Myocyte (in vitro differentiated cells): ENCODE measurements at places on chromosomes 3 and 15.

DNA sequence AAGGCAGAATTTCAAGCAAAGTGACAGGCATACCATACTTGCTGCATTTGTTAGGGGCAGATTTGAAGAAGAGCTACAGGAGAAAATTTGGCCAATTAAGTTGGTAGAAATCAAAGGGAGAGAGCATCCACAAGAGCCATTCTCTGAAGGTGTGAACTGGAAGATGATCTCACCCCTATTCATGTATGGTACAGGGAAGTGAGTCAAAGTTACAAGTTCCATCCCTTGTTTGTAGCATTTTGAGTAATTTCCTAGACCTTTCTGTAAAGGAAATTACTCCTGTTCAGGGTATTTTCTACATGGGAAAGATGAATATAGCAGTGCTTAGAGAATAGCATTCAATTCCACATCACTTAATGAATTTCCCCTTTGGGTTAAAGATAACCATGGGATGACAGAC is 28.4 kb downstream of the TTC14 start:
- DNase-seq: no peak

- peak; percentile 78 for DNase-seq
Observed at GRCh38 chr3:58414538-58415197, 19.0 kb downstream of the PDHB start.

DNA sequence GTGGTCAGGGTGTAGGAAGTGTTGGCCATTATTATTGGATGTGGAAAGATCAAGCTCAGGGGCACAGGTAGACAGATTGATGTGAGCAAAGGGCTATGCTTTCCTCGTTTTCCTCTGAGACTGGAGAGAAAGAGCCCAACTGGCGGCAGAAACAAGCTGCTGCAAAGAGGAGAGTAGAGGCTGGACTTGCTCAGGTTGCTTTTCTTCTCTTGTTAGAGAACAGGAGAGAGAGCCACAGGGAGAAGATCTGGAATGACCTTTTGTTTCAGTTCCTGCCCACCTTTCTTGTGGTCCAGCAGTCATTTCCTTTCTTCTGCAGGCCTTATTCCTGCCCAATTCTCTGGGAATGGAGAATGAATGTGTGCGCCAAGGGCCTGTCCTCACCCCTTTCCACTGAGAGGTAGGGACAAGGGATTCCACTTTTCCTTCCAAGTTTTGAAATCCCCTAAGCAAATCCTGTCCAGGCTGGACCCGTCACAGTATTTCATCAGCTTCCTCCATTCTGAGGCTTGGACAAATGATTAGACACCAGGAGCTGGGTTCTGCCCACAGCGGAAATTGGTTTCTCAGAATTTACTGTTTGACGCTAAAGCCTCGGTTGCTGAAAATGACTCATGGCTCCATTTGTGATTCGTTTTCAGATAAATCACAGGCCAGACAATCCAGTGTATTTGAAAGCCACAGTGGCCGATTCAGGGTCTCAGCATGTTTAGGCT is 16.1 kb downstream of the ZNF80 start:
- DNase-seq: no peak

DNA sequence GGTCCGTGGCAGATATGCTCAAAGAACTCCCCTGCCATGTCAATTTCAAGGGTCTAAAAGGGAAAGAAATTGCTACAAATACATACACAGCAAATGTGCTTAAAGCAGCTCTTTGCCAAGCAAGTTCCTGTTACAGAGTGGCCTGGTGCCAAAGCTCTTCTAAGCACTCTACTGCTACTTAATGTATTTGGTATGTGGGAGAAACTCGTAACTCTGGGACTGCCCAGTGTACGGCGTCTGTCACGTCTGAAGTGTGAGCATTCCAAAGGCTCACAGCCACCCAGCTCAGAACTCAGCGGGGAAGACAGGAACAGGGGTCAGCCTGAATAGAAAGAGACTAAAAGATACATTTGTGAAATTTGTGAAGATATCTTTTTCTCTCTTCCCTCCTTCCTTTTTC is 54.6 kb downstream of the RBMS3 start:
- peak; percentile 92 for DNase-seq

DNA sequence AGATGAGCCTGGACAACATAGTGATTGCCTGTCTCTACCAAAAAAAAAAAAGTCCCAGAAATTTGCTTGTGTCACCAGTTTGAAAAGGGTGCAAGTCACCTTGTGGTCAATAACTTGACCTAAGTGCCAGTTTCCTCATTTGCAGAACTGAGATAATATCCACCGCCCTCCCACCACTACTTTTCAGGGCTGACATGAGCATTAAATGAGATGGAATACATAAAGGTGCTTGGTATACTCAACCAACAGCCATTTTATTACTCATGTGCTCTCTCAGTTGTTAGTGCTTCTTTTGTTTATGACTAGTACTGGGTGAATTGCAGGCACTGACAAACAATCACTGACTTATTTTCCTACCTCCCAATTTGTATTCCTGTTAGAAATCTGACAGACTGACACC is 340.5 kb upstream of the SATB1 start:
- no peak for DNase-seq

DNA sequence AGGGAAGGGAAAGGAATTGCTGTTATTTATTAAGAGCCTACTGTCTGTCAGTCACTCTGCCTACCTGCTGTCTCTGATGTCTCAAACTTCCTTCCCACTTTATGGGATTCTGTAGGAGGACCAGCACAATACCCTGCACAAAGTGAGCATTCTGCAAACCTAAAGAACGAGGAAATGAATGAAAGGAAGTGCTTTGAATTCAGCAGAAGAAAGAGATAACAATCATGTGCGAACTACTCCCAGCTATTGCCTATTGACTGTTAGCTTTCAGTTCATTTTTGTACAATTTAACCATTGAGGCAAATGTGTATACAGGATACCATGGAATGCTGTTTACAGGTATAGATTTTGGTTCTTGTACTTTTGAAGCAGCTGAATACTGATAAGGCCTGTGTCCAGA is 66.8 kb downstream of the CMSS1 start:
- no peak for DNase-seq

- no peak for DNase-seq
Observed at GRCh38 chr3:108393128-108393900, 97.0 kb downstream of the HHLA2 start.

DNA sequence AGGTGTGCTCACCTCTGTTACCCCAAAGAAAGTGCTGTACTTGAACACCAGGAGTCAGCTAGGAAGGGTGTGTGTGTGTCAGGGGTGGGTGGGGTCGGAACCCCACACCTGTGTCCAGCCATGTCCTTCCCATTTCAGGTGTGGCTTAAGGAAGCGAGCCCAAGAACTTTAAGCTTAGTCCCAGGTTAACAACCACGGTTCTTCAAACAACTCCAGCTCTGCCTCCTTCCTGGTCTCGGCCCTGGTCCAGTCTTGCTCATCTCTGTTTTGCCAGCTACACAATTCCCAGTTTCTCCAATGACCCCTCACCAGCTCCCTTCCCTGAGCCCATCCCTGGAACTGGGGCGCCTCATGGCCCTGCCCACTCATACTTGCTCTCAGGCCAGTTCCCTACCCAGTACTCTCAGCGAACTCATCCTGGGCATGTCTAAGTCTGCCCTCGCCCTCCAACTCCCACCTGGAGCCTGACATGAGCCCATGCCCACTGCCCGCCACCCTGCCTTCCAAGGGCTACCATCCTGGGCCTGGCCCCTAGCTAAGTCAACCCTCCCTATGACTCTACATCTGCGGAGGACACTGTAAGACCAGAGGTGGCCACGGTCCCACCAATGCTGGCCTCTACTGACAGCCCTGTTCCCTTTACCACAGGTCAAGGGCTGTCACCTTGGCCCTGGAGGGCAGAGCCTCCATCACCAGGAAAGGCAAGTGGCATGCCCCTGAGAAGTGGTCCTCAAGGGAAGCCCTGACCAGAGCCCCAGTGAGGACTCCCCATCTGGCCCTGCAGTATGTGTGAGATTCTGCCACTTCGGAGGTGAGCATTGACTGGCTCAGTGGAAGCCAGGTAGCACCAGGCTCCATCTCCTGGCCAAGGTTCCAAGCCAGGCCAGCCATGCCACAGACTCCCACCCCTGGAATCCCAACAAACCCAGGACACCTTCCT is 9.2 kb downstream of the POC1A start:
- DNase-seq: no peak
